ENCODE measurements at places on chromosomes 3 and 15.

DNA sequence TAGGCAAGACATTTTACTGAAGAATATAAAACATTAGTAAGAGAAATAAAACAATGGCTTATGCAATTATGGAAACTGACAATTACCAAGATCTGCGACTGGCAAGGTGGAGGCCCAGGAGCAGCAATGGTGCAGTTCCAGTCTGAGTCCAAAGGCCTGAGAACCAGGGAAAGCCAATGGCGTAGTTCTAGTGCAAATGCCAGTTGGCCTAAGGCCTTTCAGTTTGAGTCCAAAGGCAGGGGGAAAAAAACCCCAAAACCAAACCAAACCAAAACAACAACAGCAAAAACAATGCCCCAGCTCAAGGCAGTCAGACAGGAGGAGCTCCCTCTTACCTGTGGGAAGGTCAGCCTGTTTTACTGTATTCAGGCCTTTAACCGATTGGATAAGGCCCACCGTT, 72.6 kb downstream of the ST6GAL1 start:
- DNase-seq, result no peak

DNA sequence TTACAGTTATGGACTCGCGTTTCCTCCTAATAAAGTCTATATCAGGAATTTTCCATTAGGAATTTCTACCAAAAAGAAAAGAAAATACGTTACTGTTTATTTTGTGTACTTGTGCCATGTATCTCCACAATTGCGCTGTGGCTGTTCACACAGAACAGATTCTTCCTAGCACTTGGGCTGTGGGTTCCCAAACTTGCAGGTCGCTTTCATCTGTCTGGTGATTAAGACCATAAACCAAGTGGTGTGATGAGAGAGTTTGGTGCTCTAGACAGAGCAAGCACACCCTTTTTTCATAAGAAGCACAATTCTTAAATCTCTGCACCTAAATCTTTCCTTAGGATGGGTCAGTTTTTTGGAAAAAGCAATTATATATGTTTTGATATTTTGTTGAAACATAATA, 203.3 kb downstream of the TP63 start:
- DNase-seq, result no peak

GRCh38 chr15:101724675-101725005, 367 bp upstream of the TARS3 start:
- DNase-seq, result no peak

GRCh38 chr3:161556941-161557340, 60.3 kb downstream of the OTOL1 start:
- DNase-seq, result no peak

DNA sequence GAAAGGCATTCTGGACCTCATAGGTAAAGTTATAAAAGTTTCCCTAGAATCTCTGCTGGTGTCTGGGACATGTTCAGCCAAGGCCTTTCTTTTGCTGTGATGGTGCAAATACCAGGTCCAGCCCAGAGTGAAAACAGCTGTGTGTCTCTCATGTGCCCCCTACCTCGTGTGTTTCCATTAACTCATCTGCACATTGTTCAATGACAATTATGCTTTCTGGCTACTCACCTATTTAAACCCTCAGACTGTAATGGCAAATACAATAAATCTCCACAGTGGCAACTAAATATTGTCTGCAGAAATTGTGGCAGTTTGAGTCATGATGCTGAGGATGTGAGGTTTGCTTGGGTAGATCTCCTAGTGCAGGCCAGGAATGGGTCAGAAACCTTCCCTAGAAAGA, 53.1 kb upstream of the GALNT15 start:
- no peak for DNase-seq

DNA sequence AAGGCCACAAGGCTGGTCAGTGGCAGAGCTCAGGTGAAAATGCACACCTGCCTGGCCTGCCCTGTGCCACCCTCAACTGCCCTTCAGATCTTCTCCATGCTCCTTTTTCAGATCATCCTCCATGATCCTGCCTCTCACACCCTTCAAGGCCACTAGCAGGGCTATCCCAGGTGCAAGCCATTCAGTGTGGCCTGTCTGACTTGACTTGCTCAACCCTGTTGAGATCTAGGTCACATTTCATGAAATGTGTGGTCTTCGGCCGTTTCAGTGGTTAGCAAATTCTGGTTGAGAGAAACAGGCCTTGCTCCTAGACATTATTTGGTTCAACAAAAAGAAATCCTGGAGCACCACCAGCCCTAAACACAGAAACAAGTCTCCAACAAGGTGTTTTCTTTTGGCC, 26.6 kb upstream of the LMCD1 start:
- DNase-seq, result no peak

GRCh38 chr15:29818141-29818540, 4.1 kb downstream of the TJP1 start:
- no peak for DNase-seq

- no peak for DNase-seq
These were observed 147.7 kb downstream of the UACA start for GRCh38 chr15:70615435-70616310.

GRCh38 chr15:97899981-97900380, 60.5 kb upstream of the ARRDC4 start:
- DNase-seq, result no peak

DNA sequence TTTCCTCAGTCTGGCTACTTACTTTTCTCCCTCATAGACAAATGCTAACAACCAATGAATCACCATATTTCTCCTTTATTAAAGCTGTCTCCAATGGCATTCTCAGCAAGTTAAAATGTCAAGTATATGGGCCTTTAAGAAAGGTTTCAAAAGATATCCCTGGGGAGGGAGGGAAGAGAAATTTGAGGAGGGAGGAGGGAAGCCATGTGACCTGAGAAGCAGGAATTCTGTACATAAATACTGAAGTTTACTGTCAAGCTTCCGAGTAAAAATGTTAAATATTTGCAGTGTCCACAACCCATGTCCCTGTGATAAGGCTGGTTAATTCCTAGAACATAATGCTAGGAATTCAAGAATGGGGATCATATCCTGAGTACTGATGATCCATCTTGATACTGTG, 175.9 kb downstream of the CNTN4 start:
- DNase-seq, result no peak

DNA sequence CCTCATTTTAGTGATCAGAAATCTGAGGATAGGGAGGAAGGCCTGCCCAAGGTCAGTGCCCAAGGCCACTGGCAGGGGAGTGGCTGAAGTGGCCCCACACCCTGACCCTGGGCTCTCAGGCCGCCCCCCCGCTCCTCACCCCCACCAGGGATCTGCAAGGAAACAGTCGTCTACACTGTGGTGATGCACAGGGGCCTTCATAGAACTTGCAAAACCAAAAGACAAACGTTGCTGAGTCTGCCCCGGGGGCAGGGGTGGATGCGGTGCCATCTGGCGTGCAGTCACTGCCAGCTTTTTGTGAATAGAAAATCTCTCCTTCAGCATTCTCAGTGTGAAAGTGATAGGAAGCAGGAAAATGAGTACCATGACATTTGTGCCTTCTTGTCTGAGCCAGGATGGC, 41.3 kb downstream of the WHAMM start:
- DNase-seq, result no peak

Measured in EL (cell line).